ENCODE measurements at places on chromosomes 6 and 20.

- DNase-seq = no peak
Measured at GRCh38 chr6:108661430-108661829, 100.7 kb downstream of the FOXO3 start.

GRCh38 chr20:19688031-19688806 is 69.8 kb upstream of the RIN2 start:
- DNase-seq = peak; percentile 78

DNA sequence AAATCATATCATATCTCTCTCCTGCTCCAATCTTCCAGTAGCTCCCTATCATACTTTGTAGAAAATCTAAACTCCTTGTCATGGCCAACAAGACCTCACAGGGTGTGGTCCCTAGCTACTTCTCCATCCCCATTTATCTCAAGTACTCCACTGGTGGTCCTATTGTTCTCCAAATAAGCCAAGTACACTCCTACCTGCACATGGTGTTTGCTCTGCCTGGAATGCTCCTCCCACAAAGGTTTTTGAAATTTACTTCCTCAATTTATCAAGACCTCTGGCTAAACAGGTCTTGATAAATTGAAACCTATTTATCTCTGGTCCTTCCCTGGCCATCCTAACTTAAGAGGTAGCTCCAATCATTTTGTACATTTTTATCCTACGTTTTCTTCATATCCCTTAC is 12.1 kb downstream of the TMX4 start:
- DNase-seq = no peak

DNA sequence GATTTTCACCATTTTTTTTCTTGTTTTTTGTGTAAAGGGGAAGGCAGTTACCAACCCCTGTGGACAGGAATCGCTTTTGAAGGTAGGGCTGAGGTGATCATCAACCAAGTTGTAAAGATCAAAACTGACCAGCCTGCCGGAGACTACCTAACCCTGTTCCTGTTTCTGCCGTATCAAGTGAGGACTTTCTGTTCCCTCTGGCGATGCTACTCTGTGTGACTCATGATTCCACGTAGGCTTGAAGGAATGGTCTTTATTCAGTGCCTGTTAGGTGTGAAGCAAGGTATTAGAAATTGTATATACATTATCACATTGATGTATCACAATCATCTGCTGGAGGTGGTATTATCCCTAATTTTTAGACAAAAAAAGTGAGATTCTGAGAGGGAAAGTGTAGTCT is 161.3 kb downstream of the SOX4 start:
- no peak for DNase-seq

- DNase-seq = no peak
Measured at GRCh38 chr20:32888636-32889035, 29.9 kb downstream of the EFCAB8 start.

DNA sequence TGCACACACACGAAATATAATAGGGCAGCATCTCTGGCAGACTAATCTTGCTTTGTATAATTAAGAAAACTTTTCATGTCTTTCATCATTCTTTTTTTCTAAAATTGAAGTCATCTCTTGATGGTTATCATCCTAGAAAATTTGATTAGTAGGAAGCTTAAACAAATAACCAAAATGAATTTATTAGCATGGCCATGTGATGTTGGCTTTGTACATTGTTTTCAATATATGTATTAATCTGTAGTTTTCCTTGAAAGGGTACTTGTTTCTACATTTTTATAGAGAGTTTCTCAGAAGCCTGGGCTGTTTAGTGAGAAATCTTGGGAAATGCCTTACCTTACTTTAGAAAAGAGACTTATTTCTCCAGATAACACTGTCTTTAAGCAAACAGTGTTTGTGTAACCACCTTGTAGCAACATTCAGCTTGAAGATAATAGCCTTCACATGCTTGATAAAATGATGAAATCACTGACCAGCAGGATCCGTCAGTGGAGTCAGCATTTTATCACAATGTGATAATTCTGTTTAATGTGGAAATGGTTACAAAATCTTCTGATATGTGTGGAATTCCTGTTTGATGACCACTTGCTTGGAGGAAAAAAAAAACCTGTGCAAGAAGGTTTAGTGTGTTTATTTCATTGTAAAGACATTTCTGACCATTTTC is 147.8 kb downstream of the MACROD2 start:
- DNase-seq = no peak

DNA sequence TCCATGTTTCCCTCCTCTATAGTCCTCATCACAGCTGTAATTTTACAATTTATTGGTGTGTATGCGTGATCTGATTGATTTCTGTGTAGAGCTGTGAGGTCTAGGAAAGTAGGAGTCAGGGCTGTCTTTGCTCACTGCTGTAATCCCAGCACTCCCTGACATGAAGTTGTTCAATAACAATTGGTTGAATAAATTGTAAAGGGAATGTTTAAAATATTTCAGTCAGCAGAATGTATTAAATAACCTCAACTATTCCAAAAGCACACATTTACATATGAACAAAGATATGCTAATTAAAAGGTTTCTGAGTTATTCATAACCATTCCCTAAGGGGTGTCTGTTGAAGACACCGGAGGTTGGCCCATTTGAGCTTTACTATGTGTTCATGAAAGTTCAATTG is 31.5 kb downstream of the NOX3 start:
- no peak for DNase-seq

DNA sequence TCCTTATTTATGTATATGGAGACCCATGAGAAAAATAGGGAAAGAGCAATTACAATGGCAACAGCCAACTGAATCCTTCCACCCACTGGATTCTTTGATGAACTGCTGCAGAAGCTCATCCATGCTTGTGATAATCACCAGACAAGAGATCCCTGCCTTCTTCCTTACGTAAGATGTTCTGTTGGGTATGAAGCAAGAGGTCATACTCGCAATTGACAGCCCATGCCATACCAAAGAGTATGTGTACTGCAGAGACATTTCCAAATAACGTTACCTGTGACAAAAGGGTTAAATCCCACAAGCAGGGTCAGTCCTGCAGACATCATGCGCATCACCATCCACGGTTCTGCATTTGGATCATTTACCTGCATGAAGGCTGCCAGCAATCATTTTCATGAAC is 27.8 kb downstream of the ELOVL5 start:
- no peak for DNase-seq

GRCh38 chr20:2086177-2086979 is 15.2 kb upstream of the STK35 start:
- DNase-seq = no peak

GRCh38 chr6:122947355-122947754 is 48.7 kb upstream of the CLVS2 start:
- no peak for DNase-seq

DNA sequence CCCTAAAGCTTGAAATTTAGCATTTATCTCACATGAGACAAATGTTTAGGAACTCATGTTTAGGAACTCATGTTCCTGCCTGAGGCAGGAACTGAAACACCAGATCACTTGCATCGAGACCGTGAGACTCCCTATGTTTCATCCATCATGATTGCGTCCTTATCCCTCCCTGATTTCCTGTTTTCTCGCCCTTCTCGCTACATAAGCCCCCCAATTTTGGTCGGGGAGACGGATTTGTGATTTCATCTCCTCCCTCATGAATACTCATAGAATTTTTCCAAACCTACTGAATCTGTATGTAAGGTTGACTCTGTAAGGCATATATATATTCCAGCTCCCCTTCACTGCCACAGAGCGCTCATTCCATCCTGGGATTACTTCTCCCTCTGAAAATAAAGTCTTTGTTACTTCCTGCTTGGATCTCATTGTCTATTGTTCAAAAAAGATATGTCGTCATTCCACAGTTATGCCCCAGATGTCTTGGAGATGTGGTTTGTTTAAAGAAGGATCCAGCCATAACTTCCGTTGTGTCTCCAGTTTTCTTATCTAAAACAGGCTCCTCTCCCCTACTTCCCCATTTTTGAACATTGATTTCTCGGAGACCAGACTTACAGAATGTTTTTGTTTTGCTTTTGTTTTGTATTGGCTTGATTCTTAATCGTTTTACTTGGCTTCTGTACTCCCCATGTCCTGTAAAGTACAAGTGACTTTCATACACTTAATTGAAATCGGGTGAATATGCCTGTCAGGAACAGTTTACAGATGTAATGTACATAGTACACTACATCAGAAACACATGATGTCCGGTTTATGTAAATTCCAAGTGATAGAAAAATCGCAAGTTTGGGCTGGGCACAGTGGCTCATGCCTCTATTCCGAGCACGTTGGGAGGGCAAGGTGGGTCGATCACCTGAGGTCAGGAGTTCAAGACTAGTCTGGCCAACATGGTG is 118.7 kb downstream of the HFE start:
- no peak for DNase-seq

- no peak for DNase-seq
Measured at GRCh38 chr6:43967719-43968091, 159.5 kb downstream of the MRPL14 start.

- no peak for DNase-seq
Measured at GRCh38 chr6:130847001-130847910, 20.1 kb downstream of the SMLR1 start.

DNA sequence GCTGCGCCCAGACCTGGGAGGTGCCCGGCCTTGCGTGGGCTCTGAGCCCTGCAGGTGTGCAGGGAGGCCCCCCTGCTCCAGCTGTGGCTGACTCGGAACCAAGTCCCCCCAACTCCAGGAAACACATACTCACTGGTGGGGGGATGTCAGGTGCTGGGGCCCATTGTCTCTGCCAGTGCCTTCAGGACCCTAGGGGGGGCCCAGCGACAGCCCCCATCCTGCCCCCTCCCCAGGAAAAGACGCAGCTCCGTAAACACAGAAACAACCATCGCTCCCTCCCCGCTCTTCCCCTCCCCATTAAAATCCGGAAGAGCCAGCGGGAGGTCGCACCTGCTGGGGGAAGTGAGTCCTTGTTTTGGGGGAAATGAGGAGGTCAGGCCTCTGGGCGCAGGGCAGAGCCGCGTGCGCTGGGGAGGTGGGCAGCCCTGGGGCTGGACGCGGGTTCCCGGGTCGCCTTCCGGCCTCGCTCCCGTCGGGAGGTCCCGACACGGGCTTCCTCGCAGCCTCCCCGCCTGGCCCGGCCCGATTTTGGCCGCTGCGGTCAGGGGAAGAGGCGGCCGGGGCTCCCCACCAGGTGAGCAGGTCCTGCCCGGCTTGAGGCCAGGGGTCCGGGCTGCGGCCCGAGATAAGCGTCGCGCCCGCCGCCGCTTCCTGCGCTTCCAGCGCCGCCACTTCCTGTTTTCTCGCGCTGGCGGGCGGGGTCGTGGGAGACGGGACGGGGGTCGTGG is 6.2 kb downstream of the C20orf204 start:
- no peak for DNase-seq

DNA sequence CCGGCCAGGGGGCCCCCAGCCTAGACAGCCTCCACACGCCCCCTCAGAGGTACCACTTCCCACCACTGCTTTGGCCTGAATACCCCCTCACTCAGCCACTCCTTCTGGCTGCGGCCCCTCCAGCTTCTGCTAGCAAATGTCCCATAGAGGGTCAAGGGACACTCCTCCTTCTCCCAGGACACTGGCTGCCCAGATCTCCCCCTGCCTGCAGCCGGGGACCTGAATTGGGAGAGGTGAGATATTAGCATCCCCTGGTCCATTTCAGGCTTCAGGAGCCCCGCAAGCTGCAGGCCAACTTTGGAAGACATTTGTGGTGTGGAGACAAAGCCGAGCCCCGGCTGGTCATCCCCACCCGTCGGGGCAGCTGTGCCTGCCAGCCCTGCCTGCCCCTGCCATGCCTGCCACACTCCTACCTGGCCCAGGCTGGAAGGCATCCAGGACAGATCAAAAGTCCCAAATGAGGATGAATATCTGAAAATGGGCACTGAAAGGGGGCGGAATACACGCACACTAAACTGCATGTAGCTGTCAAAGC is 32.5 kb upstream of the FOXC1 start:
- no peak for DNase-seq

- no peak for DNase-seq
Measured at GRCh38 chr20:14673164-14673563, 335.8 kb upstream of the FLRT3 start.

DNA sequence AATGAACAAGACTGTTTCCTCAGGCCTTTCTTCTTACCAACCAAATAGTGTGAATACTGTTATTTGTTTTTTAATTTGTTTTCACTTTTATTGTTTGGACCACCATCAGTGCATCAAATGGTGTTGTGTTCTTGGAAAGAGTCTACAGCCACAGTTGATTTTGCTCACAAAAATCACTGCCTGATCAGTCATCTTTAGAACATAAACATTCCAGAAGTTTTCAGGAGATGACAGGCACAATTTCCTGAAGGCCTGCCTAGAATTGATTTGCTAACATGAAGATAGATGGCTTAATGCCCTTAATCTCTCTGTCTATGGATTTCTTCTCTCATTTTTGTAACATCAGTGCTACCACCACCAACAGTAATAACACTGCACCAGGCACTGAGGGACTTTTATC is 13.5 kb downstream of the IL22RA2 start:
- no peak for DNase-seq

DNA sequence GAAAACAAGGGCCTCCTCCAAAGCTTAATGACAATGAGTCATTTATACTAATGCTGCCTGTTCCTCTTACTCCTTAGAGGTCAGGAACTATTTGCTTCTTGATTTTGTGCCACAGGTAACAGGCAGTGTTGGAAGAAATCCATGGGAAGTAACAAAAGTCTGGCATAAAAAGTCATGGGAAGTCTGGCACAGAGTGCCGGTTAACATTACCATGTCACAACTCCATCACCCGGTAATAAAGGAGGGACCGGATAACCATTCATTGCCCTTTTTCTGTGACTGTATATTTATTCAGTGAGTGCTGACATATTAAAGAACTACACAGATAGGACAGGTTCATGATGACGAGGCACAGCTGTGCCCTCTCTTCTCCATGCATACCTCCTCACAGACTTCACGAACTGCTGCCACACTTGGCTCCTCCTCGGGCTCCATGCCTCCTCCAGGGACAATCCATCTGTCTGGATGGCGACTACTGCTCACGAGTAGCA is 50.9 kb downstream of the NUDT3 start:
- DNase-seq = no peak

DNA sequence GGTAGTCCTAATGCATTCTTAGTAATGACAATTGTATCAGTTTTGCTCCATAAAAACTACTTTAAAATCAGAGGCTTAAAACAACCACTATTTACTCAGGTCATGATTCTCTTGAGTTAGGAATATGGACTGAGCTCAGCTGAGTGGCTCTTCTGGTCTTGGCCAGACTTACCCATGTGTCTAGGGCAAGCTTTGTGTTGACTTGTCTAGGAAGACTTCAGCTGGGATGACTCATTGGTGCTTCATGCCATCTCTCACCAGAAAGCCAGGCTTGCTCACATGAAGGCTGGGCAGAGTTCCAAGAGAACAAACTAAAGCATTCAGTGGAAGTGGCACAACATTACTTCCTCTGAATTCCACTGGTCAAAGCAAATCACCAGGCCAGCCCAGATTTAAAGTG is 155.3 kb downstream of the DHX35 start:
- no peak for DNase-seq

- no peak for DNase-seq
Measured at GRCh38 chr6:72699159-72699558, 77.3 kb downstream of the KCNQ5 start.

GRCh38 chr6:17043148-17043522 is 58.7 kb upstream of the STMND1 start:
- no peak for DNase-seq

DNA sequence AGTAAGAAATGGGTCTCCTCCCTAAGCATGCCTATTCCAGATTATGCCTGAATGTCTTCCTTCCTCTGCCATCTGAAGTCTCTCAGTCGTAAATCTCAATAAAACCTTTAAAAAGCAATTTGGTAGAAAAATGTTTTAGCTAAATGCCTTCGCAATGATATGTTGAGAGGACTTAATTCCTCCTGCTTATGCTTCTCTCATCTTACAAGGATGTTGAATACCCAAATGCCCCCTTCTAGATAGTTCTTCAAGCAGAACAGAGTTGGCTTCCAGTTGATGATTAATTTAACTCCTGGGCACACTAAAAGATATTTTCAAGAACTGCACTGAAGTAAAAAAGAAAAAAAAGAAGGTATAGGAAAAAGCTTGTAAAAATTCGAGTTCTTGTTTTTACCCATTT is 275.0 kb upstream of the SPTLC3 start:
- DNase-seq = no peak
